Naive thymus-derived CD8-positive, alpha-beta T cell (primary cell): ENCODE measurements at places on chromosomes 2 and 18.
A peak's percentile ranks its signal among the peaks of the same experiment; 100 is the strongest.

- DNase-seq, result no peak
Observed at GRCh38 chr2:42055573-42056514, 8.0 kb downstream of the PKDCC start.

GRCh38 chr2:45293182-45293581 lies 283.9 kb upstream of the SIX2 start:
- no peak for DNase-seq

DNA sequence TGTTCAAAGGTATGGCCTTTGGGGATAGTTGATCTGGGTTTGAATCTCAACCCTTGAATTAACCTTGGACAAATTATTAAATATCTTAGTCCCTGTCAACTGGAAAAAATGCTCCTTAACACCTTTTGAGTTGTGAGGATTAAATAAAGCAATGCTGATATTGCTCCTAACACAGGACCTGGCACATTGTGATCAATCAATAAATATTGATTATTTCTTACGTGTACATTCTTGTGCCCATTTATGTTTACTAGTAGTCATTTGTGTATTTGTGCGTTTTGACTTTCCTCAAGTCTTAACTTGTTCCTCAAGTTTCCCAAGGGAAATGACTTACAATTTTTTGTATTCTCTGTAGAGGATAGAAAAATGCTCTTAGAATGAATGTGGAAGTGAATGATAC lies 19.6 kb upstream of the FIGN start:
- no peak for DNase-seq

- DNase-seq, result peak; percentile 85
Observed at GRCh38 chr2:97713296-97714083, at the start of gene ZAP70. ZAP70 (plus strand) TSS chr2:97713576; CDS start chr2:97724037, 10,461 bp downstream.

GRCh38 chr2:4053769-4054493 lies 350.6 kb downstream of the DCDC2C start:
- DNase-seq, result no peak

DNA sequence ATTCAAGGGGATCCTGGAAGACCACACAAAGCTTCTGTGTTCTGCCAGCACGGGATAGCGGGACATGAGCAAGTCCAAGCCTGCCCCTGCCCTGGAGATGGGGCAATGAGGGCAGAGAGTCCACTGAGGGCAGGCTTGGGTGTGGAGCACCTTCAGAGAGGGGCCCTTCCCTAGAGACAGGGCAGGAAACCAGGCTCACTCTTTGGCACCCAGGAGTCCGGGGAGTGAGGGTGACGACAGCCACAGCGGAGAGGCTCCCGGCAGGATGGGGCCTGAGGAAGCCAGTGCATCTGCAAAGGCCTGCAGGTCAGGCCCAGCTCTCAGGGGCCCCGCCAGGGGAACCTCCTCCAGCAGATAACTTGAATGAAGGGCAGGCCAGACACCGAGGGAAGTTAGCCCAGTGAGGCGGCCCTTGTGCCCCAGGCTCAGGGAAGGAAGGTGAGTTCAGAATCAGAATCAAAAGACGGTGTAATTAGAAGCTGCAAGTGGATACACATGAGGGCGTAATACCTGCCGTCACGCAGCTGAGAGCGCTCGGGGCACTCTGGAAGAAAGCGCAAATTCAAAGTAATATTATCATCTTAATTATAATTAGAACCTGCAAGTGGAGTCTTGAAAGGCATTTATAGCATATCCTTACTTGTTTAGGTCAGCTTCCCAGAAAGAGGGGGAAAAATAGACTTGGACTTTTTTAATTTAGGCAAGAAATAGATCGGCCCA lies 142.6 kb upstream of the LGALSL start:
- no peak for DNase-seq

DNA sequence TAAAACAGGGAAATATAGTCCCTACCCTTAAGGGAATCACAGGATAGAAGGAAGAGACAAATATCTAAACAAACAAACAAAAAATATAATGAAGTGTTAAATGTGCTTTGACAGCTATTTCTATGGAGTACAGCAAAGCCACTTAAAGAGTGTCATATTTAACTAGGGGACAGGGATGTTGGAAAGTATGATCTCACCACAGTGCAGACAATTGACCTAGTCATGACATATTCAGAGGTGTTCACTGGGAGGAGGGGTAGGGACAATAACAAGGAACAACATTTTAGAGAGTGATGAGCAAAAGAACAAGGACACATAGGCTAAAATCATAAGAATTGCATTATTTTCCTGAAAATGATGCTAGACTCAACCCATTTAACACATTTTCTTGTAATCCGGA lies 107.5 kb downstream of the TMEM163 start:
- DNase-seq, result no peak

DNA sequence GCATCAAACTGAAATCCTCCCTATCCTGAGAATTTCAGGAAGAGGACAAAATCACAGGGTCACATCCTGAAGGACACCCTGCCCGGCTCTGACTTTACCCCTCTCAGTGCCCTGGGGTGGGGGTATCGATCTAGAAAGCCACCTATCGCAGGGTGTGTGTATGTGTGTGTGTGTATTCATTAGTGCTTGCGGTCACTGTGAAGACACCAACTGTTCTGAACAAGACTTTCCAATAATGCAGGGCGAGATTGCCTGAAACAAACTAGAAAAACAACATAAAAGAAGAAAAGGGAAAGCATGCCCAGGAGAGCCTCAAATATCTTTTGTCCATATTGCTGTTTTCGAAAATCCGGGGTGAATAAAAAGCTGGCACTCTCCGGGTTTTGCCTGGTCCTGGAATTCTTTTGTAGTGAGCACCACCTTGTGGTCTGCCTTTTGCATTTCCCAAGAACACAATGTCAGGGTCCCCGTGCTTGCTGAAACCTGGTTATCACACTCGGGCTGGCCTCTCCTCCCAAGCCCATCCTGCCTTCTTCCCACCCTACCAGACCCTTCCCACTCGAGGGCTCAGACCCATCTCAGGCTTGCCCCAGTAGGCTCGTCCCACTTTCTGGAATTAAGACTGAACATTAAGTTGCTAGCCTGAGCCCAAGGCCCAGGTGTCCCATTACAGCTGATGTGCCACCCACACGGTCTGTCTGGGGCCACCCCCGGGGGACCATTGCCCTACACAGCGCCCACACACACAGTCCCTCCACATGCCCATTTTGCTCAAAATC lies 25.0 kb upstream of the COPS8 start:
- DNase-seq, result no peak

DNA sequence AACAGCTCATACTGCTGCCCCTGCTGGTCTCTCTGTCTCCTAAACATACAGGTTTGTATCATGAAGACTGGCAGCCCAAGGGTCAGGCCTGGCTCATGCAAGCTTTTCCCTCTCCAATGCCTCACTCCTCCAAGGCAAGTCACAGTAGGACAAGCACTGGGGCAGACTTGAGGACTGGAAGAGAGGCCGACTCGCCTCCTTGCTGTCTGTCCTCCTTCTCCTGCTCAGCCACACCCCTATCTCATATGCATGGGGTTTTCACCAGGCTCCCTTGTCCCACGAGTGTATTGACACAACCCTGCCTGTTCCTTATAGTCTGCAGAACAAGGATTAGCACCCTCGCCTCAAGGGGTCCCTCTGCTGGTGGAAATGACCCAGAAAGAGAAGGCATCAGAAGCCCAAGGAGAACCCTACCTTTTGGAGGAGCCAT lies 223.7 kb downstream of the SOX11 start:
- no peak for DNase-seq

- DNase-seq, result no peak
Observed at GRCh38 chr2:20067992-20068584, 16.7 kb upstream of the LAPTM4A start.

- no peak for DNase-seq
Observed at GRCh38 chr18:68234131-68234530, 480.8 kb downstream of the TMX3 start.
